ENCODE measurements at places on chromosomes 3 and 15.

GRCh38 chr3:58242340-58242739, 4.7 kb downstream of the ABHD6 start:
- no peak for DNase-seq

- DNase-seq: no peak
Observed at GRCh38 chr3:135261214-135261775, 466.2 kb downstream of the EPHB1 start.

- DNase-seq: no peak
Observed at GRCh38 chr3:193711523-193711963, 118.5 kb downstream of the OPA1 start.

- DNase-seq: no peak
Observed at GRCh38 chr3:186782542-186783057, 777 bp upstream of the EIF4A2 start.

All from natural killer cell (primary cell).